Osteoblast (primary cell): ENCODE measurements at places on chromosomes 13 and 19.

GRCh38 chr19:55071129-55071502 lies 4.6 kb upstream of the EPS8L1 start:
- peak; percentile 97 for DNase-seq

GRCh38 chr13:43830497-43830881 lies 43.7 kb upstream of the ENOX1 start:
- DNase-seq = peak; percentile 84

GRCh38 chr19:1131718-1132551 lies 28.1 kb downstream of the GPX4 start:
- DNase-seq = peak; percentile 100

- DNase-seq = peak; percentile 79
Observed at GRCh38 chr19:55703790-55704215, 28.8 kb downstream of the EPN1 start.

- peak; percentile 50 for DNase-seq
Observed at GRCh38 chr19:40321566-40322270, 26.5 kb downstream of the C19orf47 start.

GRCh38 chr13:106462710-106463109 lies 72.8 kb downstream of the EFNB2 start:
- DNase-seq = no peak
